SJSA1 (cell line): ENCODE measurements at places on chromosomes 6 and 20. TPM values are rescaled to one million over a fixed set of nuclear protein-coding genes. Genes with fewer than 3 reads are reported as not detected.

The CCR6 gene
- total RNA-seq = not detected in 2 replicates

The CRISP3 gene
- total RNA-seq = not detected in 2 replicates

The TP53TG5 gene
- not detected in 2 replicates for total RNA-seq

The PRRC2A gene
- 36.1 and 68.6 TPM in 2 replicates for total RNA-seq

The PTPRK gene
- 24.5 and 31.9 TPM in 2 replicates for total RNA-seq

GRCh38 chr6:160520043-160520904 is 143.8 kb downstream of the LPA start:
- no peaks in the 10 kb centered on the region for H3K36me3 ChIP-seq
- peak overlapping the region; percentile 42 for H3K4me3 ChIP-seq
- H3K27me3 ChIP-seq = peaks cover 6% of the 10 kb centered on the region; the same call in 1 of the 2 replicates
- DNase-seq = peak; percentile 75

DNA sequence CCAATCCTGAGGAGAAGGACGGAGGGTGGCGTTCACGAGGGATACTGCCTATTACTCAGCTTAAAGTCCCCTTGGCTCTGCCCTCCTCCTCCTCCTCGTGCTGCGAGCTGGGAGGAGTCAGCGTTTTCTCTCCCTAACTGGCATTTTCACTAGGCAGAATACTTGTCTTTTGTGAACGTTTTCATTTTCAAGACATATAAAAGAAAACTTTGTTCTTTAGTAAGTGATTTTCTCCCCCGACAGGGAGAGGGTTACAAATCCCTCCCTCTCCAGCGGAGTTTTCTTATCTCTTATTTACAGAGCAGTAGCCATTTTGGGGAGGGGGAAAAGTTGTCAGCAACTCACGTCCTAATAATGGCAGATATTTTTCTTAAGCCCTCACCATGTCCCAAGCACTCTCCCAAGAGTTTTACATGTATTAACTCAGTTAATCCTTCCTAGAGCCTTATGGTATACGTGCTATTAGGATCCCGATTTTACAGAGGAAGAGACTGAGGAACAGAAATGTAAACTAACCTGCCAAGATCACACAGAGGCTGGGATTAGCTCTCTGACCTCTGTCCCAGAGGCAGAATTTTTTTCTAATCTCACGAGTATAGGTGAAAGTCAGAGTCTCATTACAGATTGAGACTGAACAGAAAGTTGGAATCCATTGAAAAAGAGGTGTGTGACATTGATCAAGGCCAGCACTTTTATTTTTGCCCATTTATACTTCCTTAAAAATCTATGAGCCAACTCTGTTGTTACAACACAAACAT is 30.0 kb upstream of the ZNF217 start:
- H3K27me3 ChIP-seq = no peaks in the 10 kb centered on the region
- DNase-seq = peak; percentile 84
- peak overlapping the region; percentile 88 for H3K27ac ChIP-seq

- no peaks in the 10 kb centered on the region for H3K36me3 ChIP-seq
- DNase-seq = no peak
- H3K27ac ChIP-seq = no peak overlapping the region
- no peak overlapping the region for H3K4me3 ChIP-seq
- no peaks in the 10 kb centered on the region for H3K27me3 ChIP-seq
Observed at GRCh38 chr20:23649830-23650417, 12.2 kb upstream of the CST3 start.

DNA sequence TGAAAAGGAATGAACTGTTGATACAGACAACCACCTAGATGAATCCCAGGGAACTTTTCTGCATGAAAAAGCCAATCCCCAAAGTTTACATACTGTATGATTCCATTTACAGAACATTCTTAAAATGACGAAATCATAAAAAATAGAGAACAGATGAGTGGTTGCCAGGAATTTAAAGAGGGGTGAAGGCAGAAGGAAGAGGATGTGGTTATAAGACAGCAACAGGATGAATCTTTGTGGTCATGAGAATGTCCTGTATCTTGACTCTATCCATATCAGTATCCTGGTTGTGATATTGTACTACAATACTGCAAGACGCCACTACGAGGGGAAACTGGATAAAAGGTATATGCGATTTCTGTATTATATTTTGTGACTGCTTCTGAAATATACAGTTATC is 70.1 kb upstream of the EMILIN3 start:
- no peaks in the 10 kb centered on the region for H3K4me1 ChIP-seq
- DNase-seq = no peak
- H3K27ac ChIP-seq = no peak overlapping the region
- H3K4me3 ChIP-seq = no peak overlapping the region

GRCh38 chr6:56790414-56790813 is 147.7 kb upstream of the DST start:
- H3K27ac ChIP-seq = no peak overlapping the region
- peaks cover 11% of the 10 kb centered on the region for H3K4me1 ChIP-seq
- no peaks in the 10 kb centered on the region for H3K36me3 ChIP-seq
- DNase-seq = no peak
